Calu3 (cell line): ENCODE measurements at places on chromosomes 16 and 17.
A peak's percentile ranks its signal among the peaks of the same experiment; 100 is the strongest.

DNA sequence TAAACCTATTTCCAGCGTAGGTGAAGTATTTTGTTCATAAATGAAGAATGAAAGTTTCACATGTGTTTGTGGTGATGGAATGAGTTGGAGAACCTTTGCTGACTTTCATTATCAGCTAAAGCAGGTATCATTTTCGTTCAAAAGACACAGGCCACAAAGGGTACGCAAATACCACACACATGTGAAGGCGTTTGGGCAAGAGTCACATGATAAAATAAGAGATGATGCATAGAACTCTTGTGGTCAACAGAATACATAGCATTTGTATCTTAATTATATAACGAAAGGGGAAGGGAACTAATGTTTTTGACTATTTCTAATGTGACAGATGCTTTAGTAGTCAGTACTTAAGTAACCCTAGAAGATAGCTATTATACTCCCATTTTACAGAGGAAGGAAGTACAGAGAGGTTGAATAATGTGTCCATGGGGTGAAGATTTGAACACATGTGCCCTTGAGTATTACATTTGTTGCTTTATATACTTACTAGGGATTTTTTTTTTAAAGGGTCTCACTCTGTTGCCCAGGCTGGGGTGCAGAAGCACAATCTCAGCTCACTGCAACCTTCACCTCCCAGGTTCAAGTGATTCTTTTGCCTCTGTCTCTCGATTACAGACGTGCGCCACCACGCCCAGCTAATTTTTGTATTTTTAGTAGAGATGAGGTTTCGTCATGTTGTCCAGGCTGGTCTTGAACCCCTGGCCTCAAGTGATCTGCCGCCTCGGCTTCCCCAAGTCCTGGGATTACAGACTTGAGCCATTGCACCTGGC lies 4.8 kb downstream of the RPA1 start:
- no peak overlapping the region for H3K27ac ChIP-seq
- no peak overlapping the region for H3K4me3 ChIP-seq
- peaks cover 21% of the 10 kb centered on the region for H3K36me3 ChIP-seq
- H3K4me1 ChIP-seq, result peaks cover 10% of the 10 kb centered on the region
- DNase-seq, result no peak

DNA sequence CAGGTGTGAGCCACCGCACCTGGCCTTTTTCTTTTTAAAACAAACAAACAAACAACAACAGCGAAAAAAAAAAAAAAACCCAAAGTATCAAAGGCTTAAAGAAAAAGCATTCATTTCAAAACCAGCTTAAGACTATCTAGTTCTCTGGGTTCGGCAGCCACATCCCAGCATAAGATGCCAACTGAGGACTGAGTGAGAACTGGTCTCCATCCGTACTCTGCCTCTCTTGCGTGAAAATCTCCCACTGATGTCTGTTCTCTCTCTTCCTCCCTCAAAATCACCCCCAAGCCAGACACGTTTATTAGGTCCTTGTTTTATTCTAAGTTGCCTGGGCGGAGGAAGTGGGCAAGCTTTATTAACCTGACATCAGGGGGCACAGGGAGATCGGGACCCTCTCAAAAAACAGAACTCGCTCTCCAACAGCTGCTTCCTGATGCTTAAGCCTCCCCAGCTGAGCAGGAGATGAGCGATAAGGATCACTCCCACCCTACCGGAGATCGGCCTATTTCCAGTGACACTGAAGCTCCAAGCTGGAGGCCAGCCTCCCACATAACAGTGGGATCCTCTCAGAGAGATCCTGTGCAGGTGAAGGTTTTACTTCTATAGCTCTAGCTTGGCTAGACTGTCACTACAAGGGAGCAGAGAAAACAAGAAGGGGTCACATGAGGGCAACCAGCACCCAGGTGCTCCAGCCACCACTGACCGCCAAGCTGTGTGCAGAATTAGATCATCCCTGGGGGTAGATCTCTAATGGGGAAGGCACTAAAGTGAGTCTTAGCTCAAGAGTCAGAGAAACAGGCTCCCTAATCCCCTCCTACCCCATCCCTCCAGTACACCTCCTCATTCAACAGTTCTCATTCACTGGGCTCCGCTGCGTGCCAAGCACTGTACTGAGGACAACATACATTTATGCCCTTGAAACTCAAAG lies 13.6 kb downstream of the CDC42EP4 start:
- no peak for DNase-seq
- H3K36me3 ChIP-seq, result peaks cover 31% of the 10 kb centered on the region
- H3K4me3 ChIP-seq, result no peak overlapping the region
- no peaks in the 10 kb centered on the region for H3K27me3 ChIP-seq

GRCh38 chr17:7428557-7428956 lies at the start of gene SPEM3:
SPEM3 (plus strand) TSS chr17:7428857; CDS start chr17:7428903, 46 bp downstream.
- H3K4me3 ChIP-seq, result no peak within 1 kb of the TSS
- H3K27me3 ChIP-seq, result no peaks in the 10 kb centered on the region
- DNase-seq, result no peak
- H3K36me3 ChIP-seq, result peaks cover 4% of the 10 kb centered on the region
- H3K4me1 ChIP-seq, result no peaks in the 10 kb centered on the region

GRCh38 chr17:75771334-75772281 lies 6.6 kb upstream of the GALK1 start:
- H3K36me3 ChIP-seq, result peaks cover 29% of the 10 kb centered on the region
- no peaks in the 10 kb centered on the region for H3K27me3 ChIP-seq
- H3K4me3 ChIP-seq, result no peak overlapping the region
- DNase-seq, result no peak
- peaks cover under 1% of the 10 kb centered on the region for H3K4me1 ChIP-seq

- no peaks in the 10 kb centered on the region for H3K27me3 ChIP-seq
- peaks cover 4% of the 10 kb centered on the region for H3K36me3 ChIP-seq
- peaks cover 31% of the 10 kb centered on the region for H3K4me1 ChIP-seq
- H3K27ac ChIP-seq, result no peak overlapping the region
- H3K4me3 ChIP-seq, result no peak overlapping the region
These were observed 12.6 kb downstream of the SNX20 start for GRCh38 chr16:50668368-50669008.

- H3K27ac ChIP-seq, result peak overlapping the region; percentile 18
- H3K36me3 ChIP-seq, result peaks cover 34% of the 10 kb centered on the region
- H3K27me3 ChIP-seq, result no peaks in the 10 kb centered on the region
- H3K4me3 ChIP-seq, result no peak overlapping the region
These were observed 8.8 kb downstream of the ZG16B start for GRCh38 chr16:2838928-2839327.

DNA sequence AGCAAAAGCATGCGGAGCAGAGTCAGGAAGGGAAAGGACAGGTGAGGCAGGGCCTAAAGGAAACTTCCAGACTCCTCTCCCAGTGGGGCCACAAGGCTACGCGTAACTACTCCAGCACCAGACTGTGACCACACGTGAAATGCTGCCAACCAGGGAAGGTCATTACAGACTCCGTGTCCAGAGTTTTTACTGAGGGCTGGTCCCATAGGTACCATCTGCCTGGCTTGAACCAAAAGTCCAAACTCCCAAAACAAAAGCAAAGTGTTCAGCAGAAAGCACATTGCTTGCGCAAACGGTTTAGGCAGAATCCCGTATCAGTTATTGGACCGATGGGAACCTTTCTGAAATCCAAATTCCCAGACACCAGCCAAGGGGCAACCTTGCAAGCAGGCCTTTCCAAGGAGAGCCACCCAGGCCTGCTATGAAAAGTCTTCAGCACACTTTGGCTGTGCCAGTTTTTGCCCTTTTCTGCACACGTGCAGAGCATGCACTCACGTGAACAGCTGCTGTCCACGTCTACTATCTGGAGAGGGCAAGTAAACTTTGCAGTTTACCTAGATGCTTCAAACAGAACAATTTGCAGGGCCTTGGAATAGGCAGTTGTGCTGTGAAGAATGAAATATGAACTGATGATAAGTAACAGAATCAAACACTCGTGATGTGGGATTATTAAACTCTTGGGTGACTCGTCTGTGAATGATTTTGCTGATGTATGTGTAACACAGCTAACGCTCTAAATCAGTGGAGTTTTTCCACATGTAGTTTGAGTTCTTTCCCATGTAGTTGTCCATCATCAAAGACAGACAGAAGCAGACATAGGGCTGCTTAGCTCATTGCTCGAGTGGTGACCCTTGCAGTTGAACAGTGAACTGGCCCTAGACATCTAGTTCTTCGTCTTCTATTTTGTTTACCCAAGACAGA lies 58.1 kb upstream of the CRISPLD2 start:
- no peak overlapping the region for H3K27ac ChIP-seq
- H3K36me3 ChIP-seq, result peaks cover 52% of the 10 kb centered on the region
- no peak for DNase-seq
- no peaks in the 10 kb centered on the region for H3K27me3 ChIP-seq
- no peaks in the 10 kb centered on the region for H3K4me1 ChIP-seq

GRCh38 chr17:29930409-29931010 lies 482 bp upstream of the SSH2 start:
- H3K27ac ChIP-seq, result peak overlapping the region; percentile 84
- H3K27me3 ChIP-seq, result no peaks in the 10 kb centered on the region
- DNase-seq, result no peak
- peaks cover 19% of the 10 kb centered on the region for H3K4me1 ChIP-seq
- H3K36me3 ChIP-seq, result no peaks in the 10 kb centered on the region

DNA sequence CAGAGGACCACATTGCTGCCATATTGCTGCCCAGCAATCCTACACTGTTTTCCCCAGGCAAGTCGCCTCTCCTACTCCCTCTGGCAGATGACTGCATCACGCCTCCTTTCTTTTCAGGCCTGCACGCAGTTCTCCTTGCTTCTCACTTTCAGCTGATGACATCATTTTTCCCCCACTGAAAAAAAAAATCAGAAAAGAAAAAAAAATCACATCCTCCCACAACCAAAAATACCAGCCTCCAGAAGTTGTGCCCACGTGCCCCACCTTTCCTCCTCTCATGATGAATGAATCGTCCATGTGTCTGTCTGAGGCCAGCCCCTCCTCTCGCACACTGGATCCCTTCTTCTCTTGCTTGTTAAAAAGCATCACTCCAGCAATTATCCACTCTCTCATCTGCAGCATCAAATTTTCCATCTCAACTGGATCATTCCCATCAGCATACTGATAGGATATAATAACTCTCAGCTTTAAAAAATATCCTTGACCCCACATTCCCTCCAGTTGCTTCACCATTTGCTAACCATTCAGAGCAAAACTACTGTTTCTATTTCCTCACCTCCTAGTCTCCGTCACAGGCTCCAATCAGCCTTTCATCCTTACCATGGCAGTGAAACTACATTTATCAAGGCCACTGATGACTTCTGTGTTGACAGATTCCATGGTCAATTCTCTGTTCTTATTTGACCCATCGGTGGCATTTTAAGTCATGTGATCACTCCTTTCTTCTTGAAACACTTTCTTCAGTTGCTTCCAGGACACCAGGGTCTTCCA lies 30.1 kb upstream of the DYNLL2 start:
- H3K4me1 ChIP-seq, result no peaks in the 10 kb centered on the region
- no peak overlapping the region for H3K27ac ChIP-seq
- H3K27me3 ChIP-seq, result peaks cover 68% of the 10 kb centered on the region
- H3K4me3 ChIP-seq, result no peak overlapping the region
- DNase-seq, result no peak
- H3K36me3 ChIP-seq, result no peaks in the 10 kb centered on the region

DNA sequence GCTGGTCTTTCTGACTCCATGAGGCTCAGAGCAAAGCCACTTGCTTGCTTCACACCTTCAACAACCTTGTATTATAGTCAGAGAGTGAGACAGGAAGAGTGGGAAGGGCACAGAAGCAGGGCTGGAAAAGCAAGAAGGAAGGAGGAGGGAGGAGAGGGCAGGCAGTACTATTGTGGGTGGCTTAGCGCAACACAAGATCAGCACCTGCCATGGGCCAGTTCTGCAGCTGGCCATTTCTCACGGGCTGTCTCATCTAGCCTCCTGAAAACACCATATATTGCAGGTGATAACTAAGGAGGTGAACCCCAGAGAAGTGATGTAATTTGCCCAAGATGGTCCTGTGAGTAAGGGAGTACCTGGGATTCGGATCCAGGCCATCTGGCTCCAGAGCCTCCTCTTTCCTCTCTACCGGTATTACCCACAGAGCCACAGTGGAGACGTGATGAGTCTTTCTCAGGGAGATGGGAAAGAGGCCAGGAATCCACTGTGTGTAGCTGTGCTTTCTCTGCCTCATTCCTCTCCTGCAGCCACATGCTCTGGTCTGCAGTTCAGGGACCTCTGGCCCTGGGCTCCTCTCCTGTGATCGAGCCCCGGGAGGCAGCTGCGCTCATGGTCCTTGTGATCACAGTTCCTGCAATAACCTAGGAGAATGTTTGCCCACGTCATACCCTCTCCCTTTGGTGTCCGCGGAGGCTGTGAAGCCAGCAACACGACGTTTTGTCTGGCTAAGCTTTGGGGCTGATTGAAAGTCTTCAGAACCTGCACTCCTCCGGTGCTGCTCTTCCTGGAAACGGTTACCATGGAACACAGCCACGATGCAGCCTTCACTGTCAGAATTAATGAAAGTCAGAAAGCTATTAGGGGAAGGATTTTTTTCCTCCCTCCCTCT lies 178.1 kb upstream of the CCL2 start:
- H3K36me3 ChIP-seq, result no peaks in the 10 kb centered on the region
- no peak overlapping the region for H3K27ac ChIP-seq
- H3K4me1 ChIP-seq, result no peaks in the 10 kb centered on the region
- H3K4me3 ChIP-seq, result no peak overlapping the region
- no peak for DNase-seq

- H3K36me3 ChIP-seq, result peaks cover 65% of the 10 kb centered on the region
- no peak overlapping the region for H3K4me3 ChIP-seq
- no peak overlapping the region for H3K27ac ChIP-seq
- H3K27me3 ChIP-seq, result no peaks in the 10 kb centered on the region
These were observed 30.5 kb downstream of the TXNDC11 start for GRCh38 chr16:11712122-11712521.

- H3K4me3 ChIP-seq, result no peak overlapping the region
- peaks cover 92% of the 10 kb centered on the region for H3K27me3 ChIP-seq
- H3K4me1 ChIP-seq, result peaks cover 31% of the 10 kb centered on the region
- no peak overlapping the region for H3K27ac ChIP-seq
- no peak for DNase-seq
These were observed 61.9 kb upstream of the CIBAR2 start for GRCh38 chr16:85173981-85174751.

DNA sequence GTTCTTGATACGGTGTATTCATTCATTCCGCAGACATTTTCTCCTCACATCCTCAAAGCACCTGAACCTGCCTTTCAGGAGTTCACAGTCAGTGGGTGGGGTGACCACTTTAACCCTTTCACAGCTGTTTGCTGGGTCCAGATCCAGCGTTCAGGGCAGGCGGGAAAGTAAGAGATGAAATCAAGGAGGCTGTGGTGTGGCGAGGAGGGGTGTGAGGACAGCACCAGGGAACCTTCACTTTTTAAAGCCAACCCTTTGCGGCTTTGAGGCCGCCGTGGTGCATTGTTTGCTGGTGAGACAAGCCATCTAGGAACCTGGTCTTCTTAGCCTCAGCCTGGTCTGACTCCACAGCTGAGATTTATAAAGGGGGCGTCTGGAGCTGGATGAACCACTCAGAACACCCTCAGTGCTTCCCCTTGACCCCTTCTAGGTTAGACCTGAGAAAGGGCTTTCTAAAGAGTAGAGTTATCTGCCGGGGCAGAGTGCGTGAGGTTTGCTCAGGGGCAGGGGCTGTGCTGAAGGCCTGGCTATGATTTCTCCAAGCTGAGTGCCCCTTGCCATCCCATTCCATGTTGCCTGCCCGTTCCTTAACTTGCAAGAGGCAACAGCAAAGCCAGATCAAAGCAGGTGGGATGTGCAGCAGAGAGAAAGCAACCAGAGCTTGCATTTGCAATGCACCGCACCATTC lies 933 bp downstream of the CCR7 start:
- H3K36me3 ChIP-seq, result no peaks in the 10 kb centered on the region
- H3K4me3 ChIP-seq, result no peak overlapping the region
- no peak overlapping the region for H3K27ac ChIP-seq
- peaks cover 17% of the 10 kb centered on the region for H3K4me1 ChIP-seq
- H3K27me3 ChIP-seq, result peaks cover 92% of the 10 kb centered on the region

GRCh38 chr17:1331708-1332107 lies 52.2 kb downstream of the TRARG1 start:
- H3K36me3 ChIP-seq, result no peaks in the 10 kb centered on the region
- no peaks in the 10 kb centered on the region for H3K27me3 ChIP-seq
- DNase-seq, result no peak
- H3K4me1 ChIP-seq, result no peaks in the 10 kb centered on the region
